ENCODE measurements at places on chromosomes 13 and 19. TPM values are rescaled to one million over a fixed set of nuclear protein-coding genes. Genes with fewer than 3 reads are reported as not detected.

Gene PLPP2
- total RNA-seq = 0.04 TPM

DNA sequence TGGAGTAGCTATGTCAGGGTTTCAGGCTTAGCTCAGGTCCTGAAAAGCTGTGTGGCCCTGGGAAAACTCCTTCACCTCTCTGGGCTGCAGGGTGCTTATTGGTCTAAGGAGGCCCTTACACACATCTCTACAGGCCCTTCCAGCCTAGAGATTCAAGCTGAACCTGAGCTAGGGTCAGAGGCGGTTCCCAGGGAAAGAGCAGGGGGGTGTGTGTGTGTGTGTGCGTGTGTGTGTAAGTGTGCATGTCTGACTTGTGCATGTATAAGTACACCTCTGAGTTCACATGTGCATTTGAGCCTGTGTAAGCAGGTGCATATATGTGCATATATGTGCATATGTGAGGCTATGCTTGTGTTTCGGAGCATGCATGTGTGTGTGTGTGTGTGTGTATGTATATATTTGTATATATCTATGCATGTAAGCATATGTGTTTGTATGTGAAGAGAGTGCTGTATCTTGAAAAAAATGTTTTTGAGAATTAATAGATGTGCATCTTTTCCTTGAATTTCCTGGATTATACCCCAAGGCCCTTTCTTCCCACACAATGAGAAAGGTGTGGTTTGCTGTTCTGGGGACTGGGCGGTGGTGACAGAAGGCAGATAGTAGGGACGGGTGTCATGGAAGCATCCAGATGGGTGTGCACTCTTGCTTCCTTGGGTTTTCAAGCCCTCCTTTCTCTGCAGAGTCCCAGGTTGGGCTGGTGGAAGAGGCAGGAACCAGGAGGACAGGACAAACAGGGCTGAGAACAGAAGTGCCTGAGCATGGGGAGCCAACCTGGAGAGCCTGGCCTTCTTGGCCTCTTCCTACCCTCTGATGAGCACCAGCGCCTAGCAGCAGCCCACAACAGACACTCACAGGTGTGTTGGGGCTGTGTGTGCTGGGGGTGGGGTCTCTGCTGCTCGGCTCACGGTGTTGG, 150.3 kb upstream of the TSHZ3 start:
- no peaks in the 10 kb centered on the region for H3K36me3 ChIP-seq
- H3K4me1 ChIP-seq = no peaks in the 10 kb centered on the region
- DNase-seq = no peak

Gene SETDB2
- total RNA-seq = 25.4 TPM

Gene FAM124A
- not detected for total RNA-seq

GRCh38 chr19:51567583-51567982, 3.5 kb upstream of the ZNF175 start:
- no peaks in the 10 kb centered on the region for H3K27me3 ChIP-seq
- no peak for DNase-seq
- H3K27ac ChIP-seq = no peak overlapping the region
- H3K4me1 ChIP-seq = peaks cover 25% of the 10 kb centered on the region

Gene PSG4
- total RNA-seq = not detected

- H3K4me1 ChIP-seq = peaks cover 10% of the 10 kb centered on the region
- peak overlapping the region; percentile 30 for H3K27ac ChIP-seq
- no peaks in the 10 kb centered on the region for H3K36me3 ChIP-seq
- no peaks in the 10 kb centered on the region for H3K27me3 ChIP-seq
- peak; percentile 55 for DNase-seq
- peak overlapping the region; percentile 88 for H3K4me3 ChIP-seq
Observed at GRCh38 chr19:43574424-43575155, 737 bp downstream of the XRCC1 start.

Gene TSHZ3
- total RNA-seq = not detected

- H3K27ac ChIP-seq = no peak overlapping the region
- H3K4me1 ChIP-seq = no peaks in the 10 kb centered on the region
- no peak for DNase-seq
- no peaks in the 10 kb centered on the region for H3K36me3 ChIP-seq
- H3K27me3 ChIP-seq = no peaks in the 10 kb centered on the region
Observed at GRCh38 chr13:50787316-50788195, 55.9 kb downstream of the DLEU7 start.
